ENCODE measurements at places on chromosomes 5 and 9. TPM values are rescaled to one million over a fixed set of nuclear protein-coding genes. Genes with fewer than 3 reads are reported as not detected.

Gene RABEPK
- 32.0 TPM for total RNA-seq

Gene IFNA13
- not detected for total RNA-seq

Gene COX7C
- 94.7 TPM for total RNA-seq

Gene FOXD4L6
- under 0.01 TPM for total RNA-seq

Gene ANKRD55
- total RNA-seq = under 0.01 TPM

Gene SMIM33
- not detected for total RNA-seq

Gene AMBP
- not detected for total RNA-seq

Gene SLIT3
- total RNA-seq = 0.64 TPM

Gene PCDHA1
- total RNA-seq = under 0.01 TPM

Gene MAST4
- 5.8 TPM for total RNA-seq

Gene ENTPD8
- total RNA-seq = not detected

Gene NPR2
- 16.4 TPM for total RNA-seq

Gene HAVCR2
- not detected for total RNA-seq

Gene NSUN2
- 46.2 TPM for total RNA-seq

Gene MED27
- 19.0 TPM for total RNA-seq

Gene CDC42SE2
- 25.1 TPM for total RNA-seq

Gene RABGAP1
- 60.9 TPM for total RNA-seq
